Stimulated activated effector memory CD8-positive, alpha-beta T cell treated with anti-CD3 and anti-CD28 coated beads, Interleukin-12 subunit alpha, Interleukin-12 subunit beta, amount 100 ng/mL, for 72 hours (primary cell): ENCODE measurements at places on chromosomes 5 and 9.

- DNase-seq: no peak
Observed at GRCh38 chr9:122126331-122127261, 33.0 kb downstream of the NDUFA8 start.

DNA sequence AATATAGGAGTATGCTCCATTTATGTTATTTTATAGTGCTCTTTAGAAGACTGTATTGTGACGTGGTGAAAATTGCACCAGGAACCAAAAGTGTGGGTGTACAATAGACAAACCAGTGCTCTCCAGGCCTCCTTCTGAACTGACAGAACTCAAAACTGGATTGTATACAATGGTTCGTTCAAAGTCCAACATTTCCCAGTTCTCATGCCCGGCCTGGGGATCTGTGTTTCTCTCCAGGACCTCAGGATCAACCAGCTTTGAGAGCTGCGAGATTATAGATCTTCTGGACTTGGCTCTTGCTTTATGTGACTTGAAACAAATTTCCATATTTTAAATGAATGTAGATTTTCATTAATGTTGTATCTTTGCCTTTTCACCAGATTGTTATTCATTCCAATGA, 60.8 kb upstream of the CER1 start:
- no peak for DNase-seq

GRCh38 chr5:66454186-66455078, 141.8 kb upstream of the MAST4 start:
- DNase-seq: no peak

DNA sequence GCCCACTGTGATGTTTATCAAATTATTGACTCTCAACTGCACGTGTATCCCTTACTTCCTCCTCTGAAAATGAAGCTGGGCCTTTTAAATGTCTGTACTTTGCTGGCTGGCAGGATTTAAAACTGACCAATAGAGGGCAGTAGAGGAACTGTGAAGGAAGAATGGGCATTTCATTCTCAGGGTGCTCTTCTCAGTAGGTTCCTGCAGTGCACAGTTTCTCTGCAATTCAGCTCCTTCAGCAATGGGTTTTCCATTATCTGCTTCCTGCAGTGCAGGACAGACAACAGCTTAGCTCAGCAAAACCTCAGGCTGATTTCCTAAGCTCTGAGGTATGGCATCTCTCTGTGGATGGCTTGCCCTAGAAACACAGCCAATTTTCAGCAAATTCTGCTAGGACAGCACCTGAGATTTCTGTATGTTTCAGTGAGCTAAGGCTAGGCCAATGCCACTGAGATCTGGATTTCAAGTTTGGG, 298.4 kb upstream of the PRDM9 start:
- DNase-seq: no peak

DNA sequence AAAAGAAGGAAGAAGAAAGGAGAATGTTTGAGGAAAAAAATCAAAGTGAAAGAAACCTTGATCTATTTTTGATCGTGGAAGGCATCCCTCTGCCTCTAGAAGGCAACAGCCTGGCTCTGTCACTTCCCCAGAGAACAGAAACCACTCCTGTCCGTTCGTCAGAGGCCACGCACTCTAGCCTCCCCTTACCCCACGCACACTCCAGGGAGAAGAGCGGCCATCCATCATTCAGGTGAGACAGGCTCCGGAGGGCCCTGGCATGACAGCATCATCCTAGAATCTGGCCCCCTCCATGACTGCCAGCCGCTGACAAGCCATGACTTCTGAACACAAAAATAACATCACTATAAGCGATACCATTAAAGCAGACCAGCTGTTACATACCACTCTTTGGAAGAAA, 135.8 kb downstream of the ROR2 start:
- no peak for DNase-seq

DNA sequence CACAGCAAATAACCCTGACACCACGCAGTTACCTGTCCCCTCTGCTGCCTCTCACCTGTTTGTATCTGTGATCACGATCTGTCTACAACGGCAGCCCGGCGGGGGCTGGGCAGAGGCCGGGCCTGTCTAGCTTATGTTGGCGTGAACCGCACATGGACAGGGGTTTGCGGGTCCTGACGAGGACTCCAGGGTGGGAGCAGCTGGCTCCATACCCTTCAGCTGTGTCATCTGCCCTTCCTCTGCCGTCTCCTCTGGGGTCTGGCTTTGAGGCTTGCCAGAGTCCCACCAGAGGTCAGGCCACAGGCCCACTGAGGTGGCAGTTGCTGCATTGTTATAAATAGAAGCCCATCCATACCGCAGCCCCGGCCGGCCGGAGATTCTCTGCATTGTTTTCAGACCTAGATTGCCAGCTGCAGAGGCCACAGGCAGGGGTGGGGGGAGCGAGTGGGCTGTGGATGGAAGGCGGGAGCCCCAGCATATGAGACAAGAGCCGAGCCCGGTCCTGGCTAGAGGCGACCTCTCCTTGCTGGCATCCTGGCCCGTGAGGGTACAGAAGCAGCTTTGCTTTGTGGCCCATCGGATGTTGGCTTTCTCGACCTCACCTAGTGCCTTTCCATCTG, 37.8 kb downstream of the FAM78A start:
- DNase-seq: no peak

DNA sequence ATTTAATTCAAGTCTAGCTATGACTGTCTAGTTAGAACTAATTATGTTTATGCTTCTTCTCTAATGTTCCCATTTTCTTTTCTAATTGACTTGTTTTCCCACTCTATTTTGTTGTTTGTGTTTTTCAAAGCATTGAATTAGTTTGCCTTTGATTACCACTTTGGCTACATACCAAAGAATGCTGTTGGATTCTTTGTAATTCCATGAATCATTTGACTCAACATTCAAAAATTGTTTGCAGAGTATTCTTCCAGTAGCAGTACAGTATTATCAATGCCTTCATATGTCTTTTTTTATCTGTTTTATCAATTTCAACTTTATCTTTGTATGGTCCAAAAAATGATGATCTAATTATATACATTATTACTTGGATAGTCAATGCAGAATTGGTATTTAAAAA, 288.7 kb downstream of the RFX3 start:
- DNase-seq: no peak

DNA sequence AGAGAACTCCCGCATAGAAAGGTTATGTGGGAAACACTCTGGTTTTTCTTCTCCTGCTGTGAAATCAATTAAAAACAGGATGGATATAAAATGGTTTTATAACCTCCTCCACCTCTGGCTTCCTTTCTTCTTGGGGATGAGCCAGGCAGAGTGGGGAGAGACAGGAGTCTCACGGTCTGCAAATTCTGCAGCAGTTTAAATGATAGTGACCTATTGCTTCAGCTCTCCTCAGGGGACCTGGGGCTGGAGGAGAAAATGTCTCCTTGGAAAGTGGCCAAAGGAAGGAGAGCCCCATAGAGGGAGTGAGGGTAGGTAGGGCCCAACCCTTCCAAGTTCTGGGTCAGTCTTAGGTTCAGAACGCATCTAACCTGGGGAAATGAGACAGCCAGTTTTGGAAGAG, 118.8 kb downstream of the MTX3 start:
- no peak for DNase-seq

DNA sequence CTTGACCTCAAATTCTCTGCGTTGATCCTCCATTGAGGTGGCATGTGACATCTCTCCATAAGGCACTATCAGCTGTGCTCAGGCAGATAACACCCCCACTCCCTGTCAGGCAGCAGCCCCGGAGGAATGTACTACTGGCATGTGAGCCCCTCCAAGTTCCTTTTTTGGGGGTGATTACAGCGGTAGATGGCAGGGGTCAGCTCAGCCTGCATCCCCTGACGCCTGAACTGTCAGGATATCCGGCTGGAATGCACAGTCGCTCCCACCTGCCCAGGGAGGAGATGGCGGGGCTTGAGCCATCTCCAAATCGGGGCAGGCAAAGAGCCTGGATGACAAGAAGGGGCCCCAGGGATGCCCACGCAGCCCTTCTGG, 40.8 kb downstream of the FAM78A start:
- no peak for DNase-seq
